ENCODE measurements at places on chromosomes 5 and 9. TPM values are rescaled to one million over a fixed set of nuclear protein-coding genes. Genes with fewer than 3 reads are reported as not detected.

The LCN2 gene
- total RNA-seq = 3.0 TPM

DNA sequence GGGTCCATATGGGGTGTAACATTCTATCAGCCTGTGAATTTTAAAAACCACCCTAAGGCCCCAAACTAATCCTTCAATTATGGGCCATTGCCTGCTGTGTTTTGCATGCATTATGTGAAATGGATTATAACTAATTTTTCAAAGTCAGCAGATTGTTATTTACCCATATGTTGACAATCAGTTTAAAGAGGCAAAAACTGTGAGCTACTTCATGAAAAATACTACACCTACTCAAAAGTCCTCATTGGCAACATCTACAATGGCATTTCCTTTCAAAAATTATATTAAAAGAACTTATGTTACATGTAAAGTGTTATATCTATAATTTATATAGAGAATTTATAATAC, 49.0 kb upstream of the KIF2A start:
- no peak for DNase-seq

DNA sequence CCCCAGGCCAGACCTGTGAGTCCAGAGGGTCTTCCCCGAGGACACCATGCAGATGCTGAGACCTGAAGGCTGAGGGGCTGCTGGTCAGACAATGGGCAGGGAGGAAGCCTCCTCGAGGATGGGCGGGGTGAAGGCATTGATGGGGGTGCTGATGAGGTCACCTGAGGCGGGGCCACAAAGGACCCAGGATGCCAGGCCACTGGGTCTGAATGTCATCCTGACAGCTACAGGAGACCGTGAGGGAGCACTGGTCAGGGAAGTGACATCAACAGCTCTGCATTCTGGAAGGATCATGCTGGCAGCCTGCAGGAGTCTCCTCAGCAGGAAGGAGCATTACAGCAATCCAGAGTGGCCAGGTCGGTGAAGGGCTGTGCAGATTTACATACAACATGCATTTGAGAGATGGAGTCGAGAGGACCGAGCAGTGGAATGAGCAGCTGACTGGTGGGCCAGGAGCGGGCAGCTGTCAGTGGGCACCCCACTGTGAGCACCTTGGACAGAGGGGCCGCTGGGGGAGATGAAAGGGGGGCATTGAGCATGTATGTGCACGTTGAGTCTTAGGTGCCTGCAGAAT, 77.7 kb upstream of the ADAMTS2 start:
- DNase-seq = no peak

DNA sequence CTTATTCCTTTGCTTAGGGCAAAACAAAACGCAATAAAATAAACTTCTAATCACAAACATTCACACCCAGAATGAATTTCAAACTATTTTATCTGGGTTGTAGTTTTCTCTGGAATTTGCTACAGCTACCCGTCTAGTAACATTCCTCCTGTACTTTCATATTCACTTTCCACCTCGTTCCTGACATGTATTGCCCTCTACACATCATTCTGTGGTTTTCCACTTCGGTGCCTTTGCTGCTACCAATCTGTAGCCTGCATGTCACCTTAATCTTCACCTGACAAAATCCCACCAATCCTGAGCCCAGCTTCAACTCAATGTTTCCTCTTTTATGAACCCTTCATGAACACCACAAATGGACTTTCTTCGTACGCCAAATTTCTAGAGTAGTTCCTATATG, 694.1 kb upstream of the C9orf72 start:
- no peak for DNase-seq

DNA sequence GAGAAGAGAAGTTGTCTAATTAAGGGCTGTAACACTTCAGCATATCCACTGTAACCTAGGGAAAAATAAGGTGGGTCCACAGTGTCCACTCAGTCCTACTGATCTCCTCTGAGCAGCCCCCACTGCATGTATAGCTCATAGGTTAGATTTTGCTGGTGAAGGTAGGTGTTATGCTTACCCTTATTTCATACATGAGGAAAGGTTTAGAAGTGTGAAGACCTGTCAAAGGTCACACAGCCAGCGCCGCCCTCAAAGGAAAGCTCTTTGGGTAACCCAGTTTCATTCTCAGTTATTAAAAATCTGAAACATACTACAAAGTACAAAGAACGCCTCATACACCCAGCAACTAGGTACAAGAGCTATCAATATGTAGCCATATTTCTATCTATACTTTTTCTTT, 87.2 kb downstream of the TLE4 start:
- DNase-seq = no peak

The TUSC1 gene
- 6.0 TPM for total RNA-seq

GRCh38 chr5:97919719-97920118, 736.7 kb upstream of the RIOK2 start:
- no peak for DNase-seq
